ENCODE measurements at places on chromosomes 7 and 10.

- DNase-seq, result no peak
Measured at GRCh38 chr7:130947792-130948580, 214.0 kb upstream of the KLF14 start.

- DNase-seq, result no peak
Measured at GRCh38 chr7:7002418-7003062, 176.5 kb upstream of the CCZ1B start.

DNA sequence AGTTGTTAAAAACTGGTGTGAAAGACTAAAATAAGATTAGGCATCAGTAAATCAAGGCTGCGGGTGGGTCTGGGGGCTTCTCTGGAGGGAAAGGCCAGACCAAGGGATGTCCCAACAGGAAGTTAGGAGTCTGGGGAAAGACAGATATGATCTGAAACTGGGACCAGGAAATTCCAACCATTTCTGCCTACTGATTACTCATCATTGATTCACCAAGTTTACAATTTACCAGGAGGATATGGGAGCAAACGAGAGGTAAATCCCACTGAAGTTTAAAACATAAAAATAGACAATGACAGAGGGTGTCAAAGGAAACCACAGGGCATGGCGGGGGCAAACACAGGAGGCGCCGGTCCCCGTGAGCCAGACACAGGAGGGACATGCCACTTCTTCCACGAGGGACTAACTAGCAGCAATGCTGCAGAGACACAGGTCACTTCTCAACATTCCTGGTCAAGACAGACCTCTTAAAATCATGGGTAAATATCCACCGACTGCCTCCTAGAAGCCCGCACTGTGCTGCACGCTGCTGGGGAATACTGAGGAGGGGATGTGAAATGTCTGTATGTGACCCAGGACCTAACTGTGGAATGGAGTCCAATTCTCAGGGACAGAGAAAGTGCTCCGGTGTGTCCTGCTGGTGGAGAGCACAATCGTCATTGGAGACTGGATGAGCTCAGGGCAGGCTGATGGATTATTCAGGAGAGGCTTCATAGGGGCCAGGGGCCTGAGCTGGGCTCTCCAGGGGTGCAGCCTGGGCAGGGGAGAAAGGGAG is 153.4 kb upstream of the KLF14 start:
- DNase-seq, result no peak

- no peak for DNase-seq
Measured at GRCh38 chr7:2244404-2244995, 2.5 kb downstream of the NUDT1 start.

- no peak for DNase-seq
Measured at GRCh38 chr10:52539463-52539862, 225.4 kb downstream of the DKK1 start.

DNA sequence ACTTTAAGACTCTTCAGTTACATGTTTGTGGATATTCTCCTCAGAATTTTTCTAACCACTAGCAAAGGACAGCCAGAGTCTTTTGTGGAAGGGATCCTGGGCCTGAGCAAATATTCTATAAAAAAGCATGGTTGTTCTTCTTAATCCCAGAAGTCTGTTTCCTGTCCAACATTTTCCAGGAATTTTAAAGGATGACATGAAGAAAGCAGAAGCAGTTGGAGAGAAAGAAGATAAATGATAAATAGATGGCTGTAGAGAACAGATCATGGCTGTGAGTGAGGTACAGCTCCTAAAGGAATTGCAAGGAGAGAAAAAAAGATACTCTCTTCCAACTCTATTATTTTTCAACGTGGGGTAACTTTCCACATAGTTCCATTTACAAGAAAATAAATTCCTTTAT is 91.8 kb upstream of the STEAP4 start:
- DNase-seq, result no peak

DNA sequence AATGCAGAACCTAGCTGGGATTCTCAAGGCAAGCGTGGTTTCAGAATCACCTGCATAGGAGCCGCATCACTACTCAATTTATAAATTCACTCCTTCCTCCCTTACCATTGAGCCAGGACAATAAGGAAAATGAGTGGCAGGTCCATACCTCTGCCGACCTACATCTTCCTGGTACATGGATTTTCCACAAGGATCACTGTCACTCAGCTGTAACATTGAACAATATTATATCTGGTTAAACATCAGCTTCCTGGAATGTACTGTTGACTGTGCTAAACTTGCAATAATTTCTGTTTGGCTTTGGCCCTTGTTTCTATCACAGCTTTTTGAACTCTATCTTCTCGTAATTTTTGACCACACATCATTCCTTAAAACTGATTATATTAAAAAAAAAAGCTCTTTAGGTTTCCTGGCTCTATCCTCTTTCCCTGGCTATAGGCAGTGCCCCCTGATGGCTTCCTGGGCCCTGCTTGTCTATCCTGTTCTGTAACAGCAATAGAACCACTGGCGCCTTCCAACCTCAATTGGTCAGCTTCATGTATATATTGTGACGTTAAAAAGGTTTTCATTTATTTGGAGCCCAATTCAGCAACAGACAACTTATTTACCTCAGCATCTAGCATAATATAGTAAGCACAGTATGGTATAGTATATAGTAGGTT is 59.2 kb downstream of the RNLS start:
- no peak for DNase-seq

DNA sequence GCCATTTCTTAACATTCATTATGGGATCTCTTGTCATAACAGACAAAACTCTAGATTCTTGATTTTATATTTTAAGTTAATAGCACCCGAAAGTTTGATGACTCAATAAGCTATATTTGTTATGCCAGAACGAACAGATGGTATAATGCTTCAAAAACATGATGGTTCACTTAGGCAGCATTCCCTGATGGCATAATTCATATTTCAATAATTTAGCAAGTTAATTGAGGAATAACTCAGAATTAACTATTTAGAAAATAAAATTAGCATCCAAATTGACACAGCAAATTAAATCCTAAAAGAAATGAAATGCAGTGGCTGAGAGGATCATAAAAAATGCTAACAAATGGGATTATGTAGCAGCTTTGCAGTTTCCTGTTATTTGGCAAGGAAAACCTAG is 260.8 kb upstream of the MBL2 start:
- no peak for DNase-seq

GRCh38 chr10:79381804-79382221 is 34.5 kb downstream of the PPIF start:
- no peak for DNase-seq

DNA sequence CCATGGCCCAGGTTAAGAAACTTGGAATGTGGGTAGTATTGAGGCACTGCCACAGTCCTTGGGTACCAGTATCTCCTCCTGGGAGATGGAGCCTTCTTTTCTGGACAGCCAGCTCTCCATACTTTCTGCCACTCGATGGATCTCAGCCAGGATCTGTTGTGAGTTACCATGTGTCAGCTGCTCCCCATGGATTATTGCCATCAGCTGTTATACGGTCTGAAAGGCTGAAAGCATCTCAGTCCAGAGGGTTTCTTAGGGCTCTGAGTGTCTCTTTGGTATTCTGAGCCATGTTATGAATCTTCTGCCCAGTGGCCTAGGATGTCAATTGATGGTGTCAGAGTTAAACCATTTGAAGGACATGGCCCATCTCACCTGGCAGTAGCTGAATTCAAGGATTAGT is 197.5 kb downstream of the C7orf25 start:
- DNase-seq, result no peak

DNA sequence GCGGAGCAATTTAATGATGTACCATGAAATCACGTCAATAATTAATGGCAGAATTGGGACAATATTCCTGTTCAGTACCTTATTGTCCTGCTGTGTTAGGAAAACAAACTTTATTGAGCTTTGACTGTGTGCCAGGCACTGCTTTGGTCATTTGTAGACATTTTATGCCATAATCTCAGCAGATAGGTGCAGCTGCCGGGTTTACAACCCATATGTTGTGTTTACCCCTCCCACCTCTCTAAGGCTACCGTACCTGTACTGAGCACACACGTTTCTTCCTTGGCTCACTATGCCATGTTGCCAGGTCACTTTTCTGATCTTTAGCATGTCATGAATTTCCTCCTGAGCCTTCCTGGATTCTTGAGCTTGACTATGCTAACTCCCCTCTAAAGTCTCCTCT is 422.2 kb downstream of the PHTF2 start:
- DNase-seq, result no peak

GRCh38 chr7:108049962-108050361 is 47.0 kb upstream of the LAMB1 start:
- no peak for DNase-seq

GRCh38 chr10:125756853-125757487 is 18.7 kb downstream of the MMP21 start:
- DNase-seq, result no peak

- no peak for DNase-seq
Measured at GRCh38 chr7:150732786-150733481, 4.3 kb upstream of the GIMAP5 start.

DNA sequence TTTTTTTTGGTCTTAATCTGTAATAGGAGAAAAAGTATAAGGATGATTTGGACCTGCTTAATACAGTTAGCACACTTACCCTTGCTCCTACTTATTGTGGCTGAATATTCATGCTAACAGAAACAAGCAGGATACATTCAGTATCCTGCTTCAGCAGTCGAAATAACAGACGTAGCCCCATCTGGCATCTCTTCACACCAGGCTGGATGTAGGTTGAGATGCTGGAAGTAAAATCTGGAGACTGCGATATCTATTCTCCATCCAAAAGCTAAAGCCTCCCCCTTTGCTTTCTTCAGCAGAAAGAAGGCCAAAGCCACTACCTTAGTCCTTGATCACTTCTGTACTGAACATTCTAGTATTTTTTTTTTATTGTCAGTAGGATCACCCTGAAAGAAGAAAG is 537.4 kb downstream of the AUTS2 start:
- no peak for DNase-seq

DNA sequence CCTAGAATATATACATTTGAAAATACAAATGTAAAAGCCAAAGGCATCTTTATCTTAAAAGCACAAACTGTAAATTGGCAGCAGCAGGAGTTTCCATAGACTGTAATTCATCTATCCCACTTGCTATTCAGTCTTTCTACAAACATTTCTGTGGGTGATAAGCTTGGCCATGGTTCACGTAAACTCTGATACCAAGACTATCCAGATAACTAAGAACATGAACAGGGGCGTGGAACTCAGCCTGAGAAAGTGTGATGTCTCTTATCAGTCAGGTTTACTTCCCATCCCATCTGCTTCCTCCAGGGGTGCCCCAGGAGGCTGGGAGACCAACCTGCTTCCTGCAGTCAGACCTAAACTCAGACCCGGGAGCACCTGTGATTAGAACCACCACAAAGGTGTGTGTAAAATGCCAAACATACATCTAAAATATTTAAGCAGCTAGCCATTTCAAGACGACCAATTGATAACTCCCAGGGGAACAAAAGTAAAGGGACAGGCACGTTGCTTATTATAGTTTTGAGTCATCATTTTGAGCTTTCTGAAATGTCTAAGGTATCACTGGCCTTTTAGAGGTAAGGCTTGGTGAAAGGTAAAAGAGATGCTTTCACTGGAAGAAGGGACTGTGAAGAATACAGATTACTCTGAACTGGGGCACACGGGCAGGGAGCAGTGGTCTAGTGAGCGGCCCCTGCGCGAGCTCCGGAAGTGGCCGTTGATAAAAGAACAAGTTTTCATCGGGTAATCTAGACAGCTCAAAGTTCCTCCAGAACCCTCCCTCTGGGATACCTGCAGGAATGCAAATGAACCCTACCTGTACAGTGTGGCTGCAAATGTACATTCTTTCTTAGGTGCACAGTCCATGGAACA is 51.5 kb downstream of the RSU1 start:
- no peak for DNase-seq

- no peak for DNase-seq
Measured at GRCh38 chr10:58393317-58393716, 8.1 kb downstream of the TFAM start.

- no peak for DNase-seq
Measured at GRCh38 chr10:93503075-93503474, 6.7 kb downstream of the CEP55 start.

GRCh38 chr7:52565974-52566373 is 469.5 kb upstream of the POM121L12 start:
- no peak for DNase-seq

DNA sequence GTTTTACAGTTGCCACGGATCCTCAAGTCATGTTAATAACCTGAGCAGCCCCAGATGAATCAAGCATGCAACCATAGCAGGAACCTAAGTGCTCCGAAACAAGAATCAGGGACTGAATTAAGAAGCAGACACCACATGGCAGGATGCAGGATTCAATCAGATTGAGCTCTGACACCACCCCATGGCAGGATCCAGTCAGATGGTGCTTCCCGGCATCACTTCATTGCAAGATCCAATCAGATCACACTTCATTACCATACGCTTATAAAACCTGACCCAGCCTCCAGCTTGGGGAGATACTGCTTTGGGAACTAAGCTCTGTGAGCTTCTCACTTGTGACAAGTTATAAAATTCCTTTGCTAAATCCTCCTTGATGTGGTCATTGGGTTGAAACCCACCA is 55.3 kb downstream of the ABCB4 start:
- DNase-seq, result no peak

GRCh38 chr10:297567-297966 is 162.3 kb downstream of the ZMYND11 start:
- no peak for DNase-seq

DNA sequence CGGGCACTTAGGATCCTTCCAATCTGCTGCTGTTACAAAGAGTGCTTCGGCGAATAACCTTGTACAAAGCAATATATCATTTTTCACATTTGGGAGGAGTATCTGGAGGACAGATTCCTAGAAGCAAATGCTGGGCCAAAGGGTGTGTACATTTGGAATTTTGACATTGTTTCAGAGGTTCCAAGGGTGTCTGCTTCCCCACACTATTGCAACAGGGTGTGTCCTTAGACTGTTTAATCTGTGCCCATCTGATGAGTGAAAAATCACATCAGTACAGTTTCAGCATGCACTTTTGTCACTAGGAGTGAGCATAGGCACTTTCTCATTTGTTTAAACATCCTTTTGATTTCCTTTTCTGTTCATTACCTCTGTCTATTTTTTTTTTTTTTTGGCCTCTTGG is 8.6 kb upstream of the ELFN1 start:
- no peak for DNase-seq

DNA sequence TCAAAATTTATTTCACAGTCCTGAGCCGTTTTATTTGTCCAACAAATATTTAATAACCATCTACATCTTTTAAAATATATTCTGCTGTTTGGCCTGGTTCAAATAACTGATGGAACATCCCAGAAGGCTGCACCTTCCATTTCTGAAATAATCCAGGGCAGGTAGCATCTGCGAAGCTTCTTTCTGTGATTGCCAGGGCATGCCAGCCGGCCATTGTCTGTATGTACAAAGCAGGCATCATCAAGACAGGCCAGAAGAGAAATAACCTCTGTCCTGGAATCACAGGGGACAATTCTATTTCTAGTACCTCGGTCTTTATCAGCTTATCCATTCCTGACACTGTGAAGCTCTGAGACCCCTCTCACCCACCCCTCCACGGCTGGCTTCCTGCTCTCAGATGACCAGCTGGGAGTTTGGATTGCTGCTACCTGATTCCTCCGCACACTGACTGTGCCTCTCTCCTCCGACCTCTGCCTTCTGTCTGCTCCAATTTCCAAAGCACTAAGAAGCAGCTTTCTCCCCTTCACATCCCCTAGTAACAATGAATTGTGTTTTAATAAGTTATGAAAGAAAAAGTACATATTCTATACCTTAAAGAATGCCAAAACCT is 8.0 kb downstream of the DGKI start:
- DNase-seq, result no peak
